ENCODE measurements at places on chromosomes 2 and 18. TPM values are rescaled to one million over a fixed set of nuclear protein-coding genes. Genes with fewer than 3 reads are reported as not detected.

RPL37A gene
- total RNA-seq: 1,766 TPM

SLC1A4 gene
- 26.4 TPM for total RNA-seq

SRD5A2 gene
- not detected for total RNA-seq

SCTR gene
- total RNA-seq: not detected

KCNK3 gene
- 14.7 TPM for total RNA-seq

FMNL2 gene
- total RNA-seq: 55.1 TPM

HTRA2 gene
- 31.9 TPM for total RNA-seq

OSBPL6 gene
- total RNA-seq: 2.1 TPM

CD226 gene
- total RNA-seq: 3.1 TPM

RFX8 gene
- total RNA-seq: 1.0 TPM

TMEM182 gene
- total RNA-seq: 4.5 TPM

CGREF1 gene
- 8.1 TPM for total RNA-seq

GNLY gene
- total RNA-seq: 8.0 TPM

C2orf15 gene
- not detected for total RNA-seq

MARCHF7 gene
- 88.1 TPM for total RNA-seq

MARCO gene
- total RNA-seq: 22.2 TPM

VRK2 gene
- total RNA-seq: 22.3 TPM

STON1 gene
- 28.6 TPM for total RNA-seq

ALS2 gene
- total RNA-seq: 24.3 TPM

COLEC12 gene
- total RNA-seq: 15.9 TPM

SCYGR4 gene
- not detected for total RNA-seq

RND3 gene
- 24.9 TPM for total RNA-seq

ERFE gene
- 0.96 TPM for total RNA-seq

EPAS1 gene
- 414 TPM for total RNA-seq

PKP4 gene
- total RNA-seq: 128 TPM

REEP1 gene
- 36.3 TPM for total RNA-seq

PCARE gene
- total RNA-seq: not detected

TRIB2 gene
- total RNA-seq: 63.4 TPM

STRADB gene
- 15.7 TPM for total RNA-seq

MAP3K19 gene
- total RNA-seq: not detected

TMEM163 gene
- total RNA-seq: 0.36 TPM

AUP1 gene
- total RNA-seq: 73.0 TPM

SOWAHC gene
- 12.0 TPM for total RNA-seq

ALPP gene
- not detected for total RNA-seq

MREG gene
- total RNA-seq: 1.6 TPM

ALLC gene
- total RNA-seq: not detected

PRSS56 gene
- total RNA-seq: not detected

FTCDNL1 gene
- total RNA-seq: 1.7 TPM

HOXD1 gene
- 2.2 TPM for total RNA-seq

DNER gene
- 1.1 TPM for total RNA-seq

LRRTM1 gene
- 0.39 TPM for total RNA-seq

B3GNT7 gene
- total RNA-seq: 4.0 TPM

Data from aorta (tissue), 5 donors.